Stimulated activated CD8-positive, alpha-beta memory T cell treated with anti-CD3 and anti-CD28 coated beads, Interleukin-4, amount 100 ng/mL, for 1 hour (primary cell): ENCODE measurements at places on chromosomes 3 and 15.

DNA sequence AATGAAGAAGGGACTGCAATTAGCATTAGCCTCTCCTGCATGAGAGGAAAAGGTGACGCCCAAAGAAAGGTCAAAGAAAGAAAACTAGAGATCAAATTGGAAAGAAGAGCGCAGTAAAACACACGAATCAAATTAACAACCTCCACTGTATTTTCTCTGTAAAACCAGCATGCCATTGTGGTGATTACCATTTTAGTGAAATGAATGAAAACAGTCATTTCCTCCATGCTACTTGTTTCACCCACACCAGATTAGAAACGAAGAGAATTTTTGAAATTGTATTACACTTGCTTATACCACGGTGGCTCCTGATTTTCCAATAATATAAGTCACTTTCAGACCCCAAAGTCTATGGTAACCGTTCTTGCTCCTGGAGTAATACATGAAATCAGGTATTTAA, 71.6 kb downstream of the SUMF1 start:
- no peak for DNase-seq

DNA sequence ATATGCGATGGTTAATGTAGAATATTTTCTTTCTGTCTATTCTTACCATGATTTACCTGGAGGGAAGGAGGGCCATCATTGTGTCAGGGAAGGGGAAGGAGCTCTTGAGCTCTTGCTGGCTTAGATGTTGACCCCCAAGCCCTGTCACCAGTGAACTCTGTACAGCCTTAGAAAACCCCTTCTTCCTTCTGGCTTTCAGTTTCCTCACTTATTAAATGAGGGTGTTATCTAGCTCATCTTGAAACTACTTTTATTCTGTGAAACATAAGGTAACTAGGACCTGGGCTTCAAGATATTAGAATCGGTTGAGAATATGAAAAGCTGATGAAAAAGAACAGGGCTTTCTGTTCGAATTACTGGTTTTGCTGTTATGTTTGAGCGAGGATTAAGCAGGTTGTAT, 25.1 kb upstream of the UTS2B start:
- DNase-seq: no peak

DNA sequence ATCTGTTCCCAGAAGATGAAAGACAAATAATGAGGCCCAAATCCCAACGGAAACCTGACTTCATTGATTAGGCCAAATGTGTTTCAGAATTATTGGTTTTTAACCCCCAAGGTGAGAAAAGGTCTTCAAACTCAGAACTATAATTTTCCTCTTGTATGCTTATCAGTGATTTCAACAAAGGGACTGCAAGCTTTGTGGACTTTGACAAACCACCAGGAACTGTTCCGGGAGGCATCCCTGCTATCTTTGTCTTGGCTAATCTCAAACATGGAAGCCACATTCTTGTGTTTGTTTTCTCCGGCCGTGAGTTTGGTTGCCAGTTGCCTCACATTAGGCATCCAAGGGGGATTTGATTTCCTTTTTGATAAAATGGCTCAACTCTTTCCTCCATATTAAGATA, 19.5 kb downstream of the ARHGEF3 start:
- DNase-seq: no peak

- no peak for DNase-seq
Measured at GRCh38 chr3:115401851-115402501, 221.3 kb upstream of the GAP43 start.

GRCh38 chr3:182565916-182566796, 227.1 kb upstream of the ATP11B start:
- no peak for DNase-seq

GRCh38 chr3:88189361-88189810, 39.6 kb downstream of the C3orf38 start:
- no peak for DNase-seq

DNA sequence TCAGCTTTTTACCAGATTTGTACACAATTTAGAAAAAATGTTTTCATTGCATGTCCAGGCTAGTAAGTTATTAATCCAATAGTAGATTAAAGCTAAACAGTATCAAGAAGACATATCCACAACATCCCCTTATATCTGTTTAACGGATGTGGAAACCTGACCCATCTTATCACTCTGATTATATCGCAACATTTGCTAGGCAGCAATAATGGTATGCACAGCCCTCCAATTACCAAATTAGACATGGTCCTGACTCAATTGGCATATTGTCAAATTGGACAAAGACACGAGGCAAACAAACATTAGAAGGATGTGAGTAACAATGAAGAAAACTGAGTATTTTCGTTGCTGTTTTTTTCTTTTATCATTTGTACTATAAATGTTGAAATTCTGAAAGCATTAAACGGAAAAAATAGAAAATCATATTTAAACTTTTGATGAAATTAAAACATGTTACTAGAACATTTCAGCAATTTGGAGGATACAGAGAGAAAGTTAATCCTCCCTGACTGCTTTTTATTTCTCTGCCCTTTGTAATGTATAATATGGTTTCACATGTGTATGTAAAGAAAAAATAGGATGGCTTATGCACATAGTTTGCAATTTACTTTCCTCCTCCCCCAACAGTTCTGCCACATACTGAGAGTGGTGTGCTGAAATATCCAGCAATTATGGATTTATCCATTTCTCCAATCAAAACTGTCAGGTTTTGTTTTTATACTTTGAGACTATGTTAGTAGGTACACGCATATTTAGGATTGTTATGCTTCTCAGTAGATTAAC, 633.7 kb downstream of the ZIC1 start:
- DNase-seq: no peak

- DNase-seq: no peak
Measured at GRCh38 chr3:143170676-143171075, 51.1 kb downstream of the CHST2 start.

- DNase-seq: no peak
Measured at GRCh38 chr15:40420793-40421192, 15.2 kb downstream of the IVD start.

- DNase-seq: no peak
Measured at GRCh38 chr15:88465633-88466224, 1.5 kb downstream of the MRPL46 start.
